Breast epithelium (tissue), 4 donors: ENCODE measurements at places on chromosomes 5 and 9.

DNA sequence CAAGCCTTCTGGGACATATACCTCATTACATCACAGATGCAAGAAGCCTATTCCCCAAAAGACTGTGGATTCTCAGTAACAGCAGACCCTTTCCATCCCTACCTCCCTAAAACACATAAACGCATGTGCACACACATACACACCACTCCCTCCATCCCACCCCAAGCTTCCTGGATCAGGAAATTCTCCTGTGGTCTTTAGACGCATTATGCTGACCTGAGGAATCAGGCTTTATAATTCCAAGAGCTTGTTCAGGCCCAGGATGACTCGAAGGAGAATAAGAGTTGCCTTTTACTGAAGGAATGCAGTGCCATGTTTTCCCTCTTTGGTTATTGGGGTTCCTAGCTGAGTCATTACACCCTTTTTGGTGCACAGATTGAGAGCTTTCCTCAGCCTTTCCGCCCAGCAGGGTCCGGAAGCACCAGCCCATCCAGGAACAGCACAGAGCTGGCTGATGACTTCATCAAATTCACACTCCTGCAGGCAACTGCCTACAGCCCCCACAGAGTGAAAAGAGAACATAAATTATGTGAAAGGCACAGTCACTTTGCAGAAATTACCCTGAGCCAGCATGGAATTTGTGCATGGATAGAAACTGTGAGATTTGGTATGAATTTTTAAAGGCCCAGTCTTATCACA is 385.0 kb upstream of the TRPC7 start:
- H3K4me1 ChIP-seq, result no peaks in the 10 kb centered on the region
- no peak for DNase-seq
- H3K27ac ChIP-seq, result no peak overlapping the region
- H3K4me3 ChIP-seq, result no peak overlapping the region
- no peaks in the 10 kb centered on the region for H3K36me3 ChIP-seq

DNA sequence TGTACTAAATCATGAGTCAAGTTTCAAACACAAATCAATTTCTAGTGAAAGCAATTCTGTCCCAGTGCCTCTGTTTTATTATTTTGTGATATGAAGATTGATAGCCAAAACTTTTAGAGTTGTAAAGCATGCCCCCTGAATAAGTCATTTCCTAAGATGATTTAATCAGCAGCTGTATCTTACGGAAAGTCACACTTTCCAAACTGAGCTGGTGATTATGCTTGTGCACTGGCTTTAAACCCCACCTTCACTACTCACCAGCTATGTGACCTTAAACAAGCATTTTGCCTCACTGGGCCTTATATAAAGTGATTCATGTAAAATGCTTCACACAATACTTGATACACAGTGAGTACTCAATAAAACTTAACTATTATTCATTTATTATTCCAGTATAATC is 78.1 kb downstream of the EDIL3 start:
- DNase-seq, result no peak
- no peaks in the 10 kb centered on the region for H3K36me3 ChIP-seq
- H3K4me1 ChIP-seq, result no peaks in the 10 kb centered on the region
- H3K27me3 ChIP-seq, result no peaks in the 10 kb centered on the region
- no peak overlapping the region for H3K4me3 ChIP-seq

- no peaks in the 10 kb centered on the region for H3K27me3 ChIP-seq
- no peaks in the 10 kb centered on the region for H3K36me3 ChIP-seq
- DNase-seq, result no peak
- no peak overlapping the region for H3K27ac ChIP-seq
Observed at GRCh38 chr9:34557426-34558321, 31.9 kb downstream of the CNTFR start.

GRCh38 chr5:112848116-112848811 is 12.8 kb upstream of the SRP19 start:
- no peak overlapping the region for H3K27ac ChIP-seq
- no peak for DNase-seq
- no peaks in the 10 kb centered on the region for H3K36me3 ChIP-seq
- no peak overlapping the region for H3K4me3 ChIP-seq

DNA sequence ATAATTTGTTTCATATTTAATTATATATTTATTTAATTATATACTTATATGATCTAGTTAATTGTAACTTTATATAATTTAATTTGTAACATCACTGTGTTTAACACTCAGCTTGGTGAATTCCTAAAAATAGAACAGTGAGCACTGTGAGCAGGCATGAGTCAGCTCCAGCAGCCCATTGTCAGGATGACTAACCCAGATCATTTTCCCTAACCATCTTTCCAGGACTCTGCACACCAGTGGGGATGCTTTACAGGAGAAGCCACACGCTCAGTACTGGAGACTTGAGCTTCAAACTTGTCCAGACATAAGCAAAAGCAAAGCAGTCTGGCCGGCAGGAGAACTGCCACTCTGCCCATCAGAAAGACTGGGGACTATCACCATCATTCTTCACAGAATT is 446.2 kb upstream of the TRPC7 start:
- no peaks in the 10 kb centered on the region for H3K4me1 ChIP-seq
- no peaks in the 10 kb centered on the region for H3K27me3 ChIP-seq
- DNase-seq, result no peak
- no peak overlapping the region for H3K27ac ChIP-seq
- H3K4me3 ChIP-seq, result no peak overlapping the region
